ENCODE measurements at places on chromosomes 7 and 10.

- no peak for DNase-seq
These were observed 289.4 kb downstream of the BICC1 start for GRCh38 chr10:58802047-58802446.

GRCh38 chr7:145212050-145212449, 376.2 kb upstream of the TPK1 start:
- DNase-seq: no peak

GRCh38 chr7:96284835-96285234, 37.1 kb downstream of the SLC25A13 start:
- DNase-seq: no peak

DNA sequence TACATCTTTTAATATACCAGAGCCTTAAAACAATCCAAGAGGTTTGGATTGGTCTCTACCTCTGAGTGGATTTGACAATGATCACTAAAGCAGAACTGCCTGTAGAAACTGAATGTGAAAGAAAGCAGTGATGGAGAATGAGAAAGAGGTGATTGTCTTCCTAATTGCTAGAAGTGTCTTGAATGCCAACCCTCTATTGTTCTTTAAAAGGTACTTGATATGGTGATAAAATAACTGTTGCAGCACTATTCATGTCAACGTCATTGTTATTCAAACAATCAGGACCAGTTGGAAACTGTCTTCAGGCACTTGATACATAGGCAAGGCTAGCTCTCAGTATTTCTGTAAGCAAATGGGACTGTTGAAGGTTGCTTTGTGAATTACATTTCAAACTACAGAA, 47.9 kb upstream of the ITPRID1 start:
- DNase-seq: no peak

GRCh38 chr10:62270020-62270419, 1.4 kb upstream of the RTKN2 start:
- DNase-seq: no peak

GRCh38 chr10:58631715-58632114, 119.0 kb downstream of the BICC1 start:
- DNase-seq: no peak

- DNase-seq: no peak
These were observed 249.9 kb downstream of the IPMK start for GRCh38 chr10:58017719-58018367.

GRCh38 chr7:17058568-17058967, 176.8 kb upstream of the AGR3 start:
- DNase-seq: no peak

DNA sequence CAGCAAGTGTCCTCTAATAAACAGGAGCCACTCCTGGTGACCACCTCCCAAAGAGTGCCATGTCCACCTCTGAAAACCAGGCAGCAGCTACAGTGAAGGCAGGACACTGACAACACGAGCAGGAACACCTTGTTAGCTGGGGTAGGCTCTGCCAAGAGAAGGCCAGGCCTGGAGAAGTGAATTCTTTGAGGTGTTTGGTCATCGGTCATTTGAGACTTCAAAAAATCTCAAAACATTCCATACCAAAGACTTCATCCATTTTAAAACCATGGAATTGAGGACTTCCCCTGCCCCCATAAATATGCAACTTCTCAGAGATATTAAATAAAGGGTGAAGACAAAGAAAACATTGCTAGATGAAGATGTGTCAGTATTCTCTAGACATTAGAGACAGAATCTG, 28.4 kb upstream of the OPALIN start:
- DNase-seq: no peak

DNA sequence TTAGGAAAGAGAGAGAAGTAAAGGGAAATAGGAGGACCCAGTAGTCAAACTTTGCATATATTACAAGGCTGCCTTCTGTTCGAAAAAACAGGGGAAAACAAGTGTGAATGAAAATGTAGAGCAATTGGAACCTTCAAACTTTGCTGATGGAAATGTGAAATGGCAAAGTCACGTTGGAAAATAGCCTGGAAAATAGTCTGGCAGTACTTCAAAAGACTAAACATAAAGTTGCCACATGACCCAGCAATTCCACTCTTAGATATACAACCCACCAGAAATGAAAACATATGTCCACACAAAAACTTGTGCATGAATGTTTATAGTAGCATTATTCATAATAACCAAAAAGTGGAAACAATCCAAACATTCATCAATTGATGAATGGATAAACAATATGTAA, 78.6 kb upstream of the IFRD1 start:
- no peak for DNase-seq

DNA sequence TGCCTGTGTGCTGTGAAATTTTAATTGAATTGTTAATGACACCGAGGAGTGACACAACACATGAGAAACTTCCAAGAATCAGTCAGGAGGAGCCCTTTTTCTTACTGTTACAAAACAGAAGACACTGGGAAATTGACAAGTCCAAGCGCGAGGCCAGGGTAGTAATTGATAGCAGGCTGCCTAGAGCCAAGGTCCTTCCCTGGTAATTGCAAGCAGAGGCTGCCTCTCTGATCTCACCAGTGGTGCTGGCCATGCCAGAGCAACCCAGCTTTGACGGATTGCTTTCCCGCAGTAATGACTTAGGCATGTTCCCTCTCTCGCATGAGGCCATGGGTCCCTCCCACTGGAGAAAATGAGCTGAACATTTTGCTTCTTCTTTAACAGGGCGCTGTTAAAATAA, 111.5 kb downstream of the LRMDA start:
- DNase-seq: no peak

DNA sequence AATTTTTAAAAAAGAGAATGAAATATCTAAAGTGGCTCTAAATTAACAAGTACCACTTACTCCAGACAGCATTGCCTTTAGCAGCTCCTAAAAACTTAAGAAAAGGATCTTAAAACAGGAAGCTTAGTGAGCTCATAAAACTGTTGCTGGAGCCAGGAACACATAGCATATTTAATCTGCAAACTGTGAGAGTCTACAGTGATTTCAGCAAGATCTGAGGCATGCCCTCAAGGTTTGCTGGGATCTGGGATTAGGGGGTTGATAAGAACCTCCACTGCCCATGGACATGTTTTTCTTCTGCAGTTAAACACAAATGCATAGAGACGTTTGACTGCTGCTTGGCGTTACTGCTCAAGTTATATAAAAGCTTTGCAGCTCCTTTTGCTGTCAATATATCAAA, 3.8 kb downstream of the GLI3 start:
- no peak for DNase-seq

- DNase-seq: no peak
These were observed 77.8 kb downstream of the LRRC17 start for GRCh38 chr7:102990642-102991041.

- no peak for DNase-seq
These were observed 315.4 kb upstream of the KLF6 start for GRCh38 chr10:4100380-4100779.

DNA sequence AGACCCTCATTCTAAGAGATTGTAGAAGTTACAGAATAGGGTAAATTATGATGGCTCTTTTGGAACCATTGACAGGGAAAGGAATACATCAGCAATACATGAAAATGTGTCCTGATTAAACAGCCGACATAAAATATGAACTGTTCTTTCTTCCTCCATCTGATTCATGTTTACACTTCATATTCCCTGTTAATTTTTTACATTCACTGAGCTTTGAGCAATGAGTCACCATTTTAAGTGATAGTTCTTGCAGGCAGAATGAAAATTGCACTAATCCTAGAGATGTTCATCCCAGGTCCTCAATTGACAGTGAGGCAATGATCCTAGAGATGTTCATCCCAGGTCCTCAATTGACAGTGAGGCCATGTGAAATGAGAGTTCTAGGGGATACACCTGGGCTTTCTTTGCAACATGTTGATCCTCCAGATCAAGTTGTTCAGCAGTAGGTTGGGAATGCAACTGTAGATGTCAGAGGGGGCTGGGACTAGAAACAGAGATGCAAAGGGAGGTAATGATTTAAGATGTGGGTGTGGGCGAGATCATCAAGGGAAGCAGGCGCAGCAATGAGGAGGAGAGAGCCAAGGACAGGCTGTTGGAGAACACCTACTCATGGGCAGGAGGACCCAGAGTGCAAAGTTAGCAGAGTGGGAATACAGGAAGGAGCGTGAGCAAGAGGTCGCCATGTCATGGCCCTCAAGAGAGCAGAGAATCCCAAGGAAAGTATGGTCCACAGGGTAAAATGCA, 138.7 kb downstream of the ZNF365 start:
- DNase-seq: no peak

GRCh38 chr7:84088802-84089201, 105.8 kb downstream of the SEMA3A start:
- no peak for DNase-seq

- peak; percentile 41 for DNase-seq
These were observed 73.2 kb downstream of the POT1 start for GRCh38 chr7:124856299-124856888.

GRCh38 chr10:74227697-74228424, 76.8 kb downstream of the ADK start:
- DNase-seq: peak; percentile 10

GRCh38 chr7:24572997-24573553, at the start of gene PALS2:
PALS2 (plus strand) TSS chr7:24573452; CDS start chr7:24623668, 50,216 bp downstream.
- peak; percentile 89 for DNase-seq

DNA sequence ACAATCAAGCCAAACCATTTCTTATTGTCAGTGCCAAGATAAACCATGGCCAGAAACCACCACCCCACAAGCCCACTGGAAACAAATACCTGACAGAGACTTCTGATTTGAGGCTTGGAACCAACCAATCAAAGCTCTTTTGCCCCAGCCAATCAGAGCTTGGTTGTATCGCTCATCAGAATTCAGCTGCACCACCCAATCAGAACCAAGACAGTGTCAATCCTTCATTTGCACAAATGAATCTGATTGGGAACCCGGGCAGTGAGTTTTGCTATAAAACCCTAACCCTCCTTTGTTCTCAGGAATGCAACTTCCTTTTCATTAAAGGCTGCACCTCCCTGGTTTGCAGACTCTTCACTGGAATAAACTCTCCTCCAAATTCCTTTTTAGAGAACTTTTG, 87.4 kb downstream of the ELAPOR2 start:
- no peak for DNase-seq

DNA sequence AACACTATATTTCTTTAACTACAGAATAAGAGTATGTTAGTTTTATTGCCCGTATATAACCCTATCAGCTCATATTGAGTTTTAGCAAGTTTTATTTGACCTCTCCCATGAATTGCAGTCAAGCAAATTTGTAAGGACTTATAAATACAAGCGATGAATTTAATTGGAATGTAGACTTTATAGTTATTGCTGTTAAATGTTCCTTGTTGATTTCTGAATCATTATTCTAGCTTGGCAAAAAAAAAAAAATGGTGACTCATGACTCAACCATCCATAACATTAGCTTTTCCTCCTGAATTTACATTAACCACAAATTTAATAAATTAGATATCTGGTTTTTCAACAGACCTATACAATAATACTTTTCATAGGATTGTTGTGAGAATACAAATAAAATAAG, 334.0 kb upstream of the LRRTM3 start:
- DNase-seq: no peak

GRCh38 chr10:36802490-36803153, 322.8 kb upstream of the ANKRD30A start:
- no peak for DNase-seq

- peak; percentile 15 for DNase-seq
These were observed 180.5 kb downstream of the ZNF365 start for GRCh38 chr10:62554632-62555199.

GRCh38 chr7:113394856-113395255, 276.5 kb upstream of the SMIM30 start:
- no peak for DNase-seq

- DNase-seq: no peak
These were observed 100.3 kb upstream of the AGBL3 start for GRCh38 chr7:134885967-134886352.

DNA sequence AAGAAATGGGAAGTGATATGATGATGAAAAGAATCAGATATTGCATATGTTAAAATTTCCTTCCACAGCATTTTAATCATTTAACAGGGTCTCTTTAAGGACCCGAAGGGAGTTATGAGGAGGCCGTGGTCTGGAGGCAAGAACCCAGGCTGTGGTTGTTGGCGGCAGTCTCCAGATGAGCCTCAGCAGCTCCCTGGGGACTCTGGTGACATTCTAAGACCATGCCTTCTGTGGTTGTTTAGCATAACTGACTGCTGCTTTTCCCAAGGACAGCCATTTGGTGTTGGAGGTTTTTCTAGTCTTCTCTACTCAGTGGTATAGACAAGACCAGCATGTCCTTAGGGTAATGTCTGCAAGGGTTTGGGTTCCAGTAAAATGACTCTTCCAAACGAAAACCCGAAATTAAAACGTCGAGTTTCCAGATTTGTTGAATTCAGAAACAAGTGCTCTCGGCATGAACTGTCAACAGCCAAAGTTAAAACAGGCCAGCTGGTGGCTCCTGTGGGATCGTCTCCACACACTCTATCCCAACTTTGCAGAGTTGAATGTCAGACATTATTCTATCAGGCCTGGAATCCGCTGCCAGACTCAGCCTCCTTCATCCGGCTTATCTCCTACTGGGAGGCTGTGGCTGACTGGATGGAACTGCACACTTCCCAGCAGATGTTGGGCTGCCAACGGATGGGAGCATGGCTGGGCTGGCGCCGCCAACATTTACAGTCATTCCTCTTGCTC, 183.1 kb downstream of the TAX1BP1 start:
- DNase-seq: no peak

DNA sequence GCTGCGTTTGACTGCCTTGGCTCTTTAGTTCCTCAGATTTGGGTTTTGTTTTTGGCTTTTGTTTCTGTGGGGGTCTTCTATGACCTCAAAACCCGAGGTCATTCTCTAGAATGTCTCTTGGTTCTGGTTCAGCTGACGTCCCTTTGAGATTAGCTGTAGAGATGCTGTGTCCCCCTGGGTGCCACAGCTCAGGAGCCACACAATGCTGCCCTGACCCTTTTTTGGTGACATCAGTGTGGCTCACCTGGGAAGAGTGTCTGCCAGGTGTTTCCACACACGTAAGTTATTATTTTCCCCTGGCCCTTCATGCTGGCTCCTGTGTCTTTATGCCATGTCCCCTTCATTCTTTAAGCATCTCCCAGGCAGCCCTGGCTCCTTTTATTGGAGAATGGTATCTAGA, 89.8 kb upstream of the DDC start:
- DNase-seq: no peak

DNA sequence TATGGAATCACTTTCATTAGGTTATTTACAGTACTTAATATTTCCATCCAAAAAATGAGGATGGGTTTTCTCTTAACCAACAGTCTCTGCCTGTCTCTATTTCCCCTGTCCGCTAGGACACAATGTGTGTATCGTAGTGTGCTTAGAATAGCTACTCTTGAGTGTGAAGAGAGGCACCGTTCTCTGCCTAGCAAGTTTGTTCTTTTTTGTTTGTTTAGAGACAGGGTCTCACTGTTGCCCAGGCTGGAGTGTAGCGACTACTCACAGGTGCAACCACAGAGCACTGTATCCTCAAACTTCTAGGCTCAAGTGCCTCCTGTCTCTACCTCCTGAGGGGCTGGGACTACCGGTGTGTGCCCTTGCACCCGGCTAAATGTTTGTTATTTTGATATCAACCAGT, 121.9 kb downstream of the ANK3 start:
- DNase-seq: no peak

DNA sequence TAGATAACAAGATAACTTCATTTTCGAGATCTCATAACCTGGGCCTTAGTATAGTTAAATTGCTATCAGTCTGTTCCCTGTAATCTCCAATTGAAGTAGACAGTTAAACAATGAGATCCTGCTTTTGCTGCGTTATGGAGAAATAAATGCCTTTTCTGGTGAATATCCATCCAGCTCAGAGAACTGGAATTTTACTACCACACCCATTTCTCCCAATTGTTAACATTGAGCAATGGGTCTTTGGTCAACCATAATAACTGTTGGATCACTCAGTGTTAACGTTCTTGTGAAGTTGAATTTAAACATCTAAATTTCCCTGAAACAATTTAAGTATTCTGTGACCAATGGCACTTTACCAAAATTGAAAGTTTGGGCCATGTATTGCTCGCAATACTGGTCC, 3.0 kb downstream of the CALU start:
- no peak for DNase-seq

GRCh38 chr10:46215426-46215825, 71.4 kb upstream of the ANTXRL start:
- DNase-seq: no peak

Data from small intestine (tissue), 16 donors.